T-helper 9 cell (primary cell): ENCODE measurements at places on chromosomes 3 and 15.

DNA sequence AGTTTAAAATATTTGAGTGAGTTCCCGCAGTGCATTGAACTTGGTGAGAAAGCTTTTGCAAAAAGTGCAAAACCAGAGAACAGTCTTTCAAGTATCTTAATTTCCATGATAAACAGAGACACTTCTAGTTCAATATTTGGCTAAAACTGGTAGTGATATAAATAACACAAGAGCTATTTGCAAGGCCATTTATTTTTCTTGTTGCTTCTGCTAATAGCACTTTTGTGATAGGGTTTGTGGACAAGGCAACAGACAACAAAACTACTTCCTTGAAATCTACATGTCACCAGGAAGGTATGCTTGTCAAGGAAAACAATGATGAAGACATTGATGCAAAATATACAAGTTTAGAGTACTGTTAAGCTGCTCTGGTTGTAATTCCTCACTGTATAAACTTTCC is 1225.1 kb downstream of the OTOL1 start:
- no peak for DNase-seq

- no peak for DNase-seq
Observed at GRCh38 chr3:31014317-31015040, 120.0 kb upstream of the GADL1 start.

- DNase-seq: no peak
Observed at GRCh38 chr15:45138814-45139765, 9.3 kb downstream of the DUOX1 start.

DNA sequence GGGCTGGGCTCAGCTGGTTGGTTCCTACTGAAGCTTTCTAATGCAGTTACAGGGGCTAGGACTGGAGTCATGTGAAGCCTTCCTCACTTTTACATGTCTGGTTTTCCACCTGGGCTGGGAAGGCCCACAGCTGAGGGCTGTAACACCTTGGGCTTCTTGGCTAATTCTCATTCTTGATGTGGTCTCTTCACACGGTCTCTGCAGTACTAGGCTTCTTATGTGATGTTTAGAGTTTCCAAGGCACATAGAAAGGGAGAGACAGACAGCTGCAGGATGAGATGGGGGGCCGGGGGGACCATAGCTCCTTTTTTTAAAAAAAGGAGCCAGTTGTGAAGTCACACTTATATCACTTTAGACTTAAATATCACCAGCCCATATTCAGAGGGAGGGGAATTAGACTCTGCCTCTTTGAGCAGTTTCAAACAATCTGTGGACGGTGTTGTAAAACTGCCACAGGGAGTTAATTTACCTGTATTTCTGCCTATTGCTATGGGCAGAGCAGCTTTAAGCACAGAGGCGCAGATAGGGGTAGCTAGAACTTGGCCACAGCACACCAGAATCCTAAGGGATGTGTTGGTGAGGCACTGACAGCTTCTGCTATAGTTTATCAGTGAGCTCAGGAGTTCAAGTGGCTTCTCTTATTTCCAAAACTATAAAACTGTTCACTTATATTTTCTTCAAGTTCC is 46.7 kb downstream of the NKIRAS1 start:
- DNase-seq: no peak

DNA sequence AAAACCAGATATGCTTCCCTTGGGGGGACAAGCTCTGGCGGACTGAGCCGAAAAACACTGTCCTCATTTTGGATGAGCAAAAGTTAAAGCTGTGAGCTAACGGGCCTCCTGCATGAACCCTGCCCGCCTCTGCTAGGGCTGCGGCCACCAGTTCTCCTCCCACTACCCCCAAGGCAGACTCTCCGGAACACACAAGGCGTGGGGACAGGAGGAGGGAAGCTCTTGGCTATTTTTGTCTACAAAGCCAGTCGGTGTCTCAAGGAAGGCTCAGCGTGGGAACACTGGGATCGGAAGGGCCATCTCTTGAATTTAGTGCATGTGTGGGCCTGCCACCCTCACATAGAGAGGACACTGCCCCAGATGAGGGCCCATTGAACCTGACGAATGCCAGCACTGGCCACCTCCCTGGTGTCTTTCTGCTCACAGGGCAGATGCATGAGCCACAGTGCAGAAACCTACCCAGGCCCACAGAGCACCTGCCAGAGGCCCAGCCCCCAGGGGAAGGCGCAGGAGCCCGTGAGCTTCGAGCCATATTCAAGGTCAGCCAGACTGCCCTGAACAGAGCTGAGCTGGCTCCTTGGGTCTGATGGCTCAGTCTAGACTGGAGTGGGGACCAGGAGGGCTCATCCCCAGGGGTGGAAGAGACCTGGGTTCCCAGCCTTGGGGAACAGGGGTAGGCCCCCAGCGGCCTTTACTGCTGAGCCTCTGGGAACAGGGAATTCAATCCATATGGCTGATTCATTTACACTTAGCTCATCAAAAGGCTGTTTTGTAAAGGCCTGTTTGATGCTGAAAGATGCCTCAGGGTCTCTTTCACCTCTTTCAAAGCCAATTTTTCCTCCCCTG is 38.3 kb downstream of the HCN4 start:
- no peak for DNase-seq

DNA sequence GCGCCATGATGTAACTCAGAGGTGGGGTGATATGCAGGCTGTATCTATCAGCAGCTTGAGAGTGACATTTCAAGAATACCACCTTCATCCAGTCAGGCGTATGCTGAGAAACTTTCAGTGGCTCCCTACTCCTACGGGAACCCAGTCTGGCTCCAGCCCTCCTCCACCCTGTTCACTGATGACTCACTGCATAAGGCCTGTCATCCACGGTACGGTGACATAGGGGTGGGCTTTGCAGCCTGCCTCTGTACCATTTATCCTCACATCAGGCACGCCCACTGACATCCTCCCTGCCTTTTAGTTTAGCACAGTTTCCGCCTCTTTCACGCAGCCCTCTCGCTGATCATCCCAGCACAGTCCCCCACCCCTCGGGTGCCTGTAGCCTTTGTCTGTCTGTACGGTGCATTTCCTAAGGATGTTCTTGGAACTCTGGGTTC is 11.7 kb downstream of the PXYLP1 start:
- no peak for DNase-seq

GRCh38 chr3:31235062-31235700 is 297.5 kb upstream of the STT3B start:
- no peak for DNase-seq

DNA sequence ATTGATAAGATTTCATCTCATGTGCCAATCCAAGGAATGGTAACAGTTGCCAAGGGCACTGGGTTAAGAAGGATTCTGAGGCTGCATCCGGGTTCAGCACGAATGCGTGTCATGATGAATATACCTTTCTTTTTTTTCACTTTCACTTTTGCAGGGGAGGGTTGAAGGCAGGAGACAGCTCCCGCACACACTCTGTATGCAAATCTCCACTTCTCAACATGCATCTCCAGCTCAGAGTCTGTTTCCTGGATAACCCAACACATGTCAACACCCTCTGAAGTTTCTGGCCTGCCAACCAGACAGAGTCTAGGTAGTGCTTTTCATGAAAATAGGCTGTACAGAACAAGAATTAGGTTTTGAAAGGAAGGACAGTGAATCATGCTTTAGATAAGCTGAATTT is 21.6 kb downstream of the B4GALT4 start:
- no peak for DNase-seq

GRCh38 chr3:190619761-190620160 is 105.9 kb downstream of the IL1RAP start:
- DNase-seq: no peak

- DNase-seq: no peak
Observed at GRCh38 chr3:123881771-123882170, 2.4 kb downstream of the MYLK start.

- no peak for DNase-seq
Observed at GRCh38 chr3:106789276-106789675, 588.0 kb upstream of the CCDC54 start.

DNA sequence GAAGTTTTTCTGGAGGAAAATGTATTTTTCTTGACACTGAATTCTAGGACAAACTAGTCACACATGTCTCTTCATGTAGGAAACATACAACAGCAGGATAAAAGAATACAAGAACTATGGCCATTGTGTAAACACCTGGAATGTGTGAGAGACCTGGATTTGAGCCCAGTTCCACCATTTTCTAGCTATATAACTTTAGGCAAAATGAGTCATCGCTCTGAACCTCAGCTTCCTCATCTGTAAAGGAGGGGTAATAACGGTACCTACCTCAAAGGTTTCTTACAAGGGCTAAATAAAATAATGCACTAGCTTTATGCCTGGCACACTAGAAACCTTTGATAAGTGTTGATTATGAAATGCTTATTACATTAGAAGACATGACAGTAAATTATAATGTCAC is 57.8 kb downstream of the RIOX2 start:
- DNase-seq: no peak

GRCh38 chr3:185702262-185703225 is 116.4 kb downstream of the SENP2 start:
- DNase-seq: no peak

- no peak for DNase-seq
Observed at GRCh38 chr3:157859541-157859940, 246.7 kb downstream of the SHOX2 start.
